ENCODE measurements at places on chromosomes 11 and 22.

GRCh38 chr22:28465841-28466240 is 213.8 kb downstream of the TTC28 start:
- no peak for DNase-seq

DNA sequence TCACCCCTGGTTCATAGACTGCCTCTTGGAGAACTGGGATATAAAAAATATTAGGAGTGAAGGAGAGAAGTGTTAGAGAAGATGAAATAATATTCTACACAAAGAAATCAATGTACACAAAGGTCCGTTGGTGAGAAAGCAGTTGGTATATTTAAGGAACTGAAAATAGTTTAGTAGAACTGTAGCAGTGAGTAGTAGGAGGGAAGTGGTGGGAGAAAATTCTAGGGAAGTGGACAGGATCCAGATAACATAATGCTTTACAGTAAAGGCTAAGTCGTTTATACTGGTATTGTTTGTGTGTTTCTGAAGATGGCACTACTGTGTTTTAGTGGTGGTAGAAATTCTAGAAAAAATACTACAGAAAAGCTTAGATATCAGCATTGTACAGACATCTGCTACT is 120.8 kb upstream of the CHORDC1 start:
- DNase-seq, result no peak

- DNase-seq, result no peak
These were observed 270.1 kb downstream of the BUD13 start for GRCh38 chr11:116502641-116503061.

DNA sequence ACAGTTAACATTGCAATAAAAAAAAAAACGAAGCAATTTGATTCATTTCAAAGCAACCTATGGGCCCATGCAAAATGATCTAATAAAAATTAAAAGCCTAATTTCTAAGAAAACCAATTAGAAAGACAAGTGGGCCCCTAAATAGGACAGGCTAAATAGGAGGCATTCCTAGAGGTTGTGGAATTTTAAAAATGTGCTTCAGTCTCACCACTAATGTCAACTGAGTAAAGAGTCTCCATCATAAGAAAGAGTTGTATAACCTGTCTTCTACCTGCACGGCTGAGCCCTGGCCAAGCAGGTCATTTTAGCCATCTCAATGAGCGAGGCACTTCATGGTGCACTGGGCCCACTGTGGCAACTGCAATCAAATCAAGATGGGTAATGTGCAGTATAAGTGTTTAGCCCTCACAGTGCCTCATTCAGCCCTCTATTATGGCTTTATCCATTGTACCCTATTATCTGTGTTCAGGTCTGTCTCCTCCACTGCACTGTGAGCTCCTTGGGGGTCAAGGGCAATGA is 76.4 kb downstream of the PRSS23 start:
- no peak for DNase-seq
